ENCODE measurements at places on chromosomes 11 and 22. TPM values are rescaled to one million over a fixed set of nuclear protein-coding genes. Genes with fewer than 3 reads are reported as not detected.

The MSANTD2 gene
- 28.3 TPM for total RNA-seq

- DNase-seq: peak; percentile 21
- H3K4me3 ChIP-seq: no peak overlapping the region
- no peak overlapping the region for H3K27ac ChIP-seq
- no peaks in the 10 kb centered on the region for H3K36me3 ChIP-seq
- H3K4me1 ChIP-seq: peaks cover 10% of the 10 kb centered on the region
Measured at GRCh38 chr22:17786435-17787161, 12.3 kb upstream of the BID start.

The NOX4 gene
- total RNA-seq: not detected

The COX8A gene
- total RNA-seq: 376 TPM

GRCh38 chr11:79018371-79018849 lies 422.4 kb downstream of the TENM4 start:
- H3K27me3 ChIP-seq: no peaks in the 10 kb centered on the region
- H3K36me3 ChIP-seq: no peaks in the 10 kb centered on the region
- H3K27ac ChIP-seq: no peak overlapping the region
- H3K4me1 ChIP-seq: no peaks in the 10 kb centered on the region
- H3K4me3 ChIP-seq: no peak overlapping the region

The SESN3 gene
- 29.2 TPM for total RNA-seq

- no peak overlapping the region for H3K27ac ChIP-seq
- H3K36me3 ChIP-seq: no peaks in the 10 kb centered on the region
- H3K4me1 ChIP-seq: 0 out of 2 replicates have a peak, but pooled peaks cover 8% of the 10 kb centered on the region
- H3K4me3 ChIP-seq: no peak overlapping the region
- DNase-seq: no peak
- peaks cover 2% of the 10 kb centered on the region for H3K27me3 ChIP-seq
Measured at GRCh38 chr11:78689101-78689500, 114.4 kb upstream of the NARS2 start.

- H3K4me1 ChIP-seq: peaks cover 33% of the 10 kb centered on the region
- DNase-seq: no peak
- H3K4me3 ChIP-seq: peak overlapping the region; percentile 81
- no peaks in the 10 kb centered on the region for H3K27me3 ChIP-seq
- H3K36me3 ChIP-seq: peaks cover 13% of the 10 kb centered on the region
- H3K27ac ChIP-seq: peak overlapping the region; percentile 85
Measured at GRCh38 chr11:62854013-62854824, 14.8 kb upstream of the WDR74 start.

The MMP27 gene
- not detected for total RNA-seq

- peaks cover 24% of the 10 kb centered on the region for H3K4me1 ChIP-seq
- no peaks in the 10 kb centered on the region for H3K36me3 ChIP-seq
- DNase-seq: peak; percentile 68
- peak overlapping the region; percentile 93 for H3K27ac ChIP-seq
- no peaks in the 10 kb centered on the region for H3K27me3 ChIP-seq
Measured at GRCh38 chr11:460331-461199, 10.5 kb downstream of the PTDSS2 start.

- H3K36me3 ChIP-seq: peaks cover 7% of the 10 kb centered on the region
- H3K4me1 ChIP-seq: no peaks in the 10 kb centered on the region
- H3K27ac ChIP-seq: no peak overlapping the region
- H3K27me3 ChIP-seq: no peaks in the 10 kb centered on the region
- no peak for DNase-seq
Measured at GRCh38 chr11:46693597-46694012, 6.8 kb downstream of the ARHGAP1 start.

- H3K36me3 ChIP-seq: no peaks in the 10 kb centered on the region
- DNase-seq: peak; percentile 78
Measured at GRCh38 chr11:8099291-8099899, 18.4 kb downstream of the TUB start.

DNA sequence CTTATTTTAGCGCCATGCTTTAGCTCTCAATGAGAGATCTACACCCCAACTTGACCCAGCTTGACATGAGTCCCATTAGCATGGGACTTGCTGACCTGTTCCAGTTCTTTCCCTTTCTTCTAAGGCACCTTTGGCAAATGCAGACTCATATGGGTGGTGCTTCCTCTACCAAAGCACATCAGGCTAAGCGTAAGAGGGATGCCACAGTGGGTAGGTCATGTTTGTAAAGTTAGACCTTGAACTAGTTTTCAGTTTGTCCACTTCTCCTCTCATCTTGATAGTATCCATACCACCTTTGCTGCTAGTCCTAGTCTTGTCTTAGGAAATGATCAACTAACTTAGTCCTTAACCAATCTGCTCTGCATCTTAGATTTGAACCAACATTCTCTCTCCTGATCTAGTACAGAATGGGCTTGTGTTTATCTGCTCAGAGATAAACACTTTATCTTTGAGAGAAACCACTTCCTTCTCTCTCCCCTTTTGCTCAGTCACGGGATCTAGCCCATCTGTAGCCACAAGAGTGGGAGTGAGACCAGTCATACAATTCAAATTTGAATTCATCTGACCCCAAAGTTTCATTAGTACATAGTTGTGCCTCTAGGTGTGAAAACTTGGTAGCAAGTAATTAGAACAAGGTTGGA lies 72.1 kb upstream of the CD44 start:
- no peaks in the 10 kb centered on the region for H3K36me3 ChIP-seq
- H3K4me3 ChIP-seq: no peak overlapping the region
- H3K27ac ChIP-seq: no peak overlapping the region

- no peaks in the 10 kb centered on the region for H3K27me3 ChIP-seq
- peaks cover 23% of the 10 kb centered on the region for H3K4me1 ChIP-seq
- DNase-seq: no peak
- H3K4me3 ChIP-seq: no peak overlapping the region
- H3K27ac ChIP-seq: no peak overlapping the region
Measured at GRCh38 chr11:94272738-94273313, 31.6 kb upstream of the IZUMO1R start.

- H3K4me1 ChIP-seq: peaks cover 12% of the 10 kb centered on the region
- H3K27me3 ChIP-seq: no peaks in the 10 kb centered on the region
- H3K4me3 ChIP-seq: no peak overlapping the region
Measured at GRCh38 chr11:61303725-61304124, 8.6 kb upstream of the VWCE start.

DNA sequence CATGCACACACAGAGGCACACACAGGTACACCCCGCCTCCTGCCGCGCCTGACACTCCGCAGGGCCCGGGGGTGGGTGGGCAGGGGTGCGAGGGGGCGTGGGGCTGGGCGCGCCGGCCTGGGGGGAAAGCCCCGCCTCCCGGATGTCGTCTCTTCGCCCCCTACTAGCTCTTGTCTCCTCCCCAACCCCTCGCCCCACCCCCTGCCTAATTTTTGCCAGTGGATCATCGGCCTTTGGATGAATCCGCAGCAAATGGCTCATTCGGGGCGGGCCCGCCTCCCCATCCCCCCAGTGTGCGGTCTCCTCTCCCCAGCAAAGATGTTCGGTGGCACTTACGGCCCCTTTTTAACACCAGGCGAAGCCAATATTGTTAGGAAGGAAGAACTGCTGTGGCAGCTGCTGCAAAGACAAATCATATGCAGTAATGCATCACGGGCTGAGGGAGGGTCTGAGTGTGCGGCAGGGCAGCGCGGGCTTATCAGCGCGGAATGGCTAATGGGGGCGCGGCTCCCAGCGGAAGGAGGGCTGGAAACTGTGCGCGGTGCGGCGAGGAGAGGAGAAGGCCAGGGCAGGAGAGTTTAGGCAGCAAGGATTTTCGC lies 13.4 kb upstream of the NECTIN1 start:
- no peaks in the 10 kb centered on the region for H3K36me3 ChIP-seq
- no peaks in the 10 kb centered on the region for H3K27me3 ChIP-seq
- peaks cover 24% of the 10 kb centered on the region for H3K4me1 ChIP-seq

- no peak overlapping the region for H3K4me3 ChIP-seq
- DNase-seq: peak; percentile 30
- peaks cover 41% of the 10 kb centered on the region for H3K4me1 ChIP-seq
- H3K36me3 ChIP-seq: no peaks in the 10 kb centered on the region
Measured at GRCh38 chr11:68146010-68146540, 24.9 kb upstream of the CHKA start.

DNA sequence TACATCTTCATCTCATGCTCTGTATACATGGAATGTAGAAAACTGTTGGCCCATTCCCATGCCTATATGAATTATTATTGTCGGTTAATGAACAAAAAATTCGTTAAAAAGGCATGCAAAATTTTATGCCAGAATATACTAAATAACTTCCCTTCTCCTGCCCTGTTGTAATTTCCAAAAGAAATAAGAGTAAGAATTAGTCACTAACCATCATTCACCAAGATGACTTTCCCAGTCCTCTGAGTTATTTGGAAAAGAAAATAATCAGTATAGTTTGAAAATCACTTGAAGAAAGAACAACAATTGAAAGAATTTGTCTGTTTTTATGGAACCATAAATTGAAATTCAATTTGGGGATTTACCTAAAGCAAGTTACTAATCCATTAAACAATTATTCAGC lies 1149.1 kb upstream of the RAG2 start:
- H3K4me3 ChIP-seq: no peak overlapping the region
- no peak for DNase-seq

- DNase-seq: no peak
- no peak overlapping the region for H3K27ac ChIP-seq
- H3K36me3 ChIP-seq: no peaks in the 10 kb centered on the region
- H3K4me3 ChIP-seq: no peak overlapping the region
Measured at GRCh38 chr22:27580311-27580897, 221.2 kb downstream of the MN1 start.

The SAA4 gene
- not detected for total RNA-seq

The ANO5 gene
- not detected for total RNA-seq

GRCh38 chr11:23041001-23041503 lies 180.8 kb upstream of the CCDC179 start:
- no peaks in the 10 kb centered on the region for H3K27me3 ChIP-seq
- no peak for DNase-seq
- no peak overlapping the region for H3K27ac ChIP-seq
- H3K36me3 ChIP-seq: no peaks in the 10 kb centered on the region

DNA sequence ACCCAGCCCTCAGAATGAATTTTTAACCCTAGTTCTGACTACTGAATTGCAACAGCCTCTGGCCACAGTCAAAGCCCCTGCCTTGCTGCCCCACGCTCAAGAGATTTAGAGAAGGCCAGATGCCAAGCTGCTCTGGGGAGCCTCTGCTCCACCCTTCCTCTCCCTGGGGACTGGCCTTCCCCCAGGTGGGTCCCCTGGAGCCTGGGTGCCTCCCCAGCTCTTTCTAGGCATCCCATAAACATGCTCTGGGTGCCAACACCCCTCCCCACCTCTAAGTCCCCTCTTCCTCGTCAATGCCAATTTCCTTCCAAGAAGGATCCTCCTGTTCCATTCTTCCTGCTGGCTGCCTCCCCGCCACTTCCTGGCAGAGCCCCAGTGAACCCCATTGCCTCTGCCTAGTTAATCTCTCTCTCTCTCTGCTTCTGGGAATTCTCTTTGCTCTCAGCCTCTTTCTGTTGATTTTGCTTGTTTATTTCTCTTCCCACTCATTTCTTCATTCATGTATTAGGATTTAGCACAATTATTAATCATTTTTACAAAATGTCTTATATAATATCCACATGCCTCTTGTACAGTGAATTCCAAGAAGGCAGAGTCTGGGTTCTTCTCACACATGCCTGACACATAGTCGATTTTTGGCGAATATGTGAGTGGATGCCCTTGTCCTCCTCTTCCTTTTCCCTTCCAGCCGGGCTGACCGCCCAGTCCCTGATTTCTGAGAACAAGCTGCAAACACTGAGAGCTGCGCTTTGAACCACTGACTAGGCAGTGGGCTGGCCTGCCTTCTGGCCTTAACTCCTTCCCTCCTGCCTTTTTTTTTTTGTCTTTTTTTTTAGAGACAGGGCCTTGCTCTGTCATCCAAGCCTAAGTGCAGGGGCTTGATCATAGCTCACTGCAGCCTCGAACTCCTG lies 17.5 kb downstream of the UQCR10 start:
- H3K27ac ChIP-seq: no peak overlapping the region
- H3K4me3 ChIP-seq: no peak overlapping the region
- H3K27me3 ChIP-seq: no peaks in the 10 kb centered on the region
- H3K36me3 ChIP-seq: no peaks in the 10 kb centered on the region

- H3K27me3 ChIP-seq: no peaks in the 10 kb centered on the region
- DNase-seq: peak; percentile 83
- peak within 1 kb of the TSS; percentile 100 for H3K27ac ChIP-seq
- H3K36me3 ChIP-seq: peaks cover 3% of the 10 kb centered on the region
- H3K4me1 ChIP-seq: peaks cover 40% of the 10 kb centered on the region
- peak within 1 kb of the TSS; percentile 91 for H3K4me3 ChIP-seq
Measured at GRCh38 chr11:67504950-67505581, at the start of gene PITPNM1. PITPNM1 (minus strand) TSS chr11:67505363; CDS start chr11:67504180, 1,183 bp downstream.

GRCh38 chr11:6598555-6598954 lies 4.9 kb downstream of the RRP8 start:
- no peaks in the 10 kb centered on the region for H3K27me3 ChIP-seq
- DNase-seq: no peak
- H3K27ac ChIP-seq: peak overlapping the region; percentile 1

The CABP4 gene
- not detected for total RNA-seq

DNA sequence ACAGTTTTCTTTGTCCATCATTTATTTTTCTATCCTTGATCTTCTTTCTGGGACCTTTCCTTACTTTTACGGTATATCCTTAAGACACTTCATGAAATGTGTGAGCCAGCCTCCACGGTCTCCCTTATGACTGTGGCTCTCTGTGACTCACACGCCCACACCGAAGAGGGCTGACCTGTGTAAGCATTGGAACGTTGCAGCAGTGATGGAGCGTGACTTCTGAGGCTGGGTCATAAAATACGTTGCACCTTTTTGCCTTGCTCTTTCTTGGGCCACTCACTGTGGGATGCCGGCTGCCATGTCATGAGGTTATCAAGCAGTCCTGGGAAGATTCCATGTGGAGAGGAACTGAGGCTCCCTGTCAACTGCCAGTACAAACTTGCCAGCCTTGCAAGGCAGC lies 96.3 kb upstream of the RAB1B start:
- no peak for DNase-seq
- H3K36me3 ChIP-seq: no peaks in the 10 kb centered on the region
- H3K4me3 ChIP-seq: no peak overlapping the region
- peaks cover 8% of the 10 kb centered on the region for H3K4me1 ChIP-seq

The PRSS23 gene
- total RNA-seq: 432 TPM

Measured in Caco-2 (cell line).